ENCODE measurements at places on chromosomes 2 and 18. TPM values are rescaled to one million over a fixed set of nuclear protein-coding genes. Genes with fewer than 3 reads are reported as not detected.

GRCh38 chr2:179952658-179953057, 54.4 kb downstream of the CWC22 start:
- no peak overlapping the region for H3K27ac ChIP-seq
- H3K27me3 ChIP-seq, result no peaks in the 10 kb centered on the region
- peaks cover 14% of the 10 kb centered on the region for H3K4me1 ChIP-seq
- H3K36me3 ChIP-seq, result peaks cover 74% of the 10 kb centered on the region
- DNase-seq, result no peak
- H3K4me3 ChIP-seq, result no peak overlapping the region

Gene STK11IP
- 24.0 TPM for total RNA-seq

Gene KCNG2
- not detected for total RNA-seq

- no peak overlapping the region for H3K27ac ChIP-seq
- no peak for DNase-seq
- no peaks in the 10 kb centered on the region for H3K36me3 ChIP-seq
- H3K27me3 ChIP-seq, result no peaks in the 10 kb centered on the region
- H3K4me3 ChIP-seq, result no peak overlapping the region
Observed at GRCh38 chr2:77999376-77999775, 477.2 kb upstream of the LRRTM4 start.

GRCh38 chr2:220821683-220822082, 750.4 kb downstream of the EPHA4 start:
- H3K4me3 ChIP-seq, result no peak overlapping the region
- DNase-seq, result no peak
- no peaks in the 10 kb centered on the region for H3K36me3 ChIP-seq
- no peak overlapping the region for H3K27ac ChIP-seq
- H3K4me1 ChIP-seq, result no peaks in the 10 kb centered on the region
- H3K27me3 ChIP-seq, result no peaks in the 10 kb centered on the region

Measured in Karpas-422 (cell line).